ENCODE measurements at places on chromosomes 3 and 15.

DNA sequence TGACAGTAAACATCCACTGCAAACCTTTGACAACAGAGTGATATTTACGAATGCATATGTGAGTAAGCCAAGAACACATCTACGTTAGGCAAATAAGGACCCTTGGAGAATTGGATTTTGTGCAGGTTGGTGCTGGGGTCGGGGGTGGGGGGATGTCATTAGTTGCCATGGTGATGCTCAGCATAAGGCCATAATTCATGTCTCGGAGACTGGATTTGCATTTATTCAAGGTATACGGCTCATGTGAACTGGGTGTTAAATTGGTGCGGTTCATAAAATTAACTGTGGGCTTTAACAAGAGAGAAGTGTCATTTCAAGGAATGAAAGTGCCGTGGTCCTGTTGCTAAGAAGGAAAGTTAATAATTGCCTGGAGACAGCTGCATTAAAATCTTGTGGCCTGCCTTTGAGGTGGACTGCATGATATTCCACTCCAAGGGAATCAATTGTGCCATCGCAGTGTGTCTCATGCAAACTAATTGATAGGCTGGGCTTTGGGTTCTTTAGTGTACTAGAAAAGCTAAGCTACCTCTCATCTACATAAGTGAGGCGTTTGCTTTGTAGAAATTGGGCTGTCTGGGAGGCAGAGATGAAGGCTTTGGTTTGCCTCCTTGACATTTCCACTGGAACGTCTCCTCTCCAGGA is 228.9 kb upstream of the FEZF2 start:
- DNase-seq, result no peak

- no peak for DNase-seq
Observed at GRCh38 chr3:133472242-133472641, 72.4 kb downstream of the BFSP2 start.

- DNase-seq, result no peak
Observed at GRCh38 chr3:43871627-43872245, 181.0 kb downstream of the ABHD5 start.

DNA sequence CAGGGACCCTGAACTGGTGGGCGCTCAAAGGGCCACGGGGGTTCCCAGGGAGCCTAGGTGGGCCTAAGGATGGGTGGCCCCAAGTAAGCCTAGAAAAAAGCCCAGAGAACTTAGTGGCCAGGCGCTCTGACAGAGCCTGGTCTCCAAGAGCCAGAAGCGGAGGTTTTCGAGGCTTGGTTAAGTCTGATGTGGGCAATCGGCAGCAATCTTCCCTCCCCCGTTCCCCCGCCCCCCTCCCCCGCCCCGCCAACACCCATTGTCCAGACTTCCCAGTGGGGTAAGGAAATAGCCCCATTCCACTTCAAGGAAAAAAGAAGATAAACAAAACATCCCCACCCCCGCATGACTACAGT is 6.7 kb downstream of the EOMES start:
- no peak for DNase-seq

DNA sequence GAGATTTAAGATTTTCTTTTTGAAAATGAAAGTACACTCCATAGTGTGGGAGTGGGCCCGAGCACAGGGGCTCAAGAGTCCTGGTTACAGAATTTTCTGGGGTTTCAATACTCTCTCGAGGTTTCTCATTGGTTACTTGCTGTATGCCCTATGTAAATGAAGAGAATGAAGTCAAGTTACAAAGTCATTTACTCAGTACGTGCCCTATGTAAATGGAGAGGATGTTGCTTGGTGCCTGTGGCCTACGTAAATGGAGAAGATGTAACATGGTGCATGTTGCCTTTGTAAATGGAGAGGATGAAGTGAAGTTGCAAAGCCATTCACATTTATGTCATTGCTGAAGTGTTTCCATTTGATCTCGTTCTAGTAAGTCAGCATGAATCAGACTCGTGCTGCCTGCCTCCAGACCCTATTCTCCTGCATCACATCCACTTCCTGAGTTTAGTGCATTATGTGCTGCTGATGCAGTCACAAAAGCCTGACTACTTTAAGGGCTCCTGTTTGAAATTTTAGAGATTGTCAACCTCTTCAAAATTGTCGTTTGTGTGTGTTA is 302.0 kb downstream of the ZBBX start:
- DNase-seq, result no peak

DNA sequence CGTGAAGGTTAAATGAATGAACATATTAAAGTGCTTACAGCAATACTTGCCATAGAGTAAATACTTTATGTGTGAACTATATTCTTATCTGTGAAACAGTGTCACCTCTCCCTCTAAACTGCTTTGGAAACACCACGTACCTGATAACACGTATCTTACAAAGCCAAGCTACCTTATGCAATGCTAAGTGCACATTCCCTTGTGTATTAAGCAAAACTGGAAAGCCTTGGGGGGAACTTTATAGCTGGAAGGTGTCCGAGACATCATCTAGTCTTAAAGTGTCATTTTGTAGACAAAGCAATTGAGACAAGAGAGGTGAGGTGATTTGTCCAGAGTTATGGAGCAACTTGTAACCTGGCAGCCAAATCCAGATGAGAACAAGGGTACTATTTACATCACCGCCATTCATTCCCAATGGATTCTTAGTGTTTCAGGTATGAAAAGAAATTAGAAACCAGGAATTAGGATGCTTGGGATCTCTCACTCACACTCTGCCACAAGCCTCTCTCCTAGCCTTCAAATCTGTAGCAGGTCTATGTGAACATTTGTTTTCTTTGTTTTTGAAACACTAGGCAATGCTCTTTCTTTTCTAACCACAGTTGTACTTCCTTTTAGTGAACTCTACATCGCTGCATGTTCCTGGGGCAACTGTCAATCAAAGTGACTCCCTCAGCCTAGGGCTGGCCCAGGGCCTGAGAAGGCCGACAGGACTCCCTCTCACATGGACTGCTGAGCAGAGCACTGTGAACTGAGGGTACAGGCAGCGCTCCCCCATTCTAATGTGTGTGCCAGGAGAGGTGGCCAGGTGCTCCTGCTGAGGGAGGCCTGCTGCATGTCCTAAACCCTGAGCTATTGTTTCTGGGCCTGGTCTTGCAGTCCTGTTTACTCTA is 13.9 kb upstream of the MGLL start:
- no peak for DNase-seq

DNA sequence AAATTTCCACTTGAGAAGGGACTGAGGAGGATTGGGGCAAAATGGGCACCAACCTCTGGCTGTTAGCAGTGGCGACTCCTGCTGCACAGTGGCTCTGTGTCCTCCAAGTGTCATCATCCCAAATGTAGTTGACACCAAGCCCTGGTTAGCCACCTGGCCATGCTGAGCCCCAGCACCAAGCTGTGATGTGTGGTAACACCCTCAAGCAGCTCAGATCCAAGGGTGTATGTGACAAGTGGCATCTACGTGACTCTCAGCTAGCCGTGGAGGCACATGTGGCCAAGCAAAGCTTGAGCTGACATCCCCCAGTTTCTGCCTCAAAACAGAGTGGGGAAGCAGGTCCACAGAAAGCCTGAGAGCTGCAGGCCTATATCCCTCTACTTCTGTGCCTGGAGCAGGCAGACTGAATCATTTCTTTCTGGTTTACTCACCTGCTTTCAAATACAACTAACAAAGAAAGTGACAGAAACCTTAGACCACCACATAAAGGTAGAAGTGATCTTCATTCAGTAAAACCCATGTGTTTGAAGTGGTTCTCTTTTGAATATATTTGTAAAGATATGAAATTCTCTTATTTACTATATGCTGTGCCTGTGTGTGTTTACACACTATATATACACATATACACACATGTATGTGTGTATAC is 40.0 kb downstream of the FOXP1 start:
- DNase-seq, result no peak

- no peak for DNase-seq
Observed at GRCh38 chr15:63869371-63870042, 35.8 kb upstream of the HERC1 start.

GRCh38 chr3:157125101-157125500 is 34.8 kb downstream of the CCNL1 start:
- no peak for DNase-seq

- DNase-seq, result no peak
Observed at GRCh38 chr15:101470548-101471239, 18.8 kb downstream of the PCSK6 start.

DNA sequence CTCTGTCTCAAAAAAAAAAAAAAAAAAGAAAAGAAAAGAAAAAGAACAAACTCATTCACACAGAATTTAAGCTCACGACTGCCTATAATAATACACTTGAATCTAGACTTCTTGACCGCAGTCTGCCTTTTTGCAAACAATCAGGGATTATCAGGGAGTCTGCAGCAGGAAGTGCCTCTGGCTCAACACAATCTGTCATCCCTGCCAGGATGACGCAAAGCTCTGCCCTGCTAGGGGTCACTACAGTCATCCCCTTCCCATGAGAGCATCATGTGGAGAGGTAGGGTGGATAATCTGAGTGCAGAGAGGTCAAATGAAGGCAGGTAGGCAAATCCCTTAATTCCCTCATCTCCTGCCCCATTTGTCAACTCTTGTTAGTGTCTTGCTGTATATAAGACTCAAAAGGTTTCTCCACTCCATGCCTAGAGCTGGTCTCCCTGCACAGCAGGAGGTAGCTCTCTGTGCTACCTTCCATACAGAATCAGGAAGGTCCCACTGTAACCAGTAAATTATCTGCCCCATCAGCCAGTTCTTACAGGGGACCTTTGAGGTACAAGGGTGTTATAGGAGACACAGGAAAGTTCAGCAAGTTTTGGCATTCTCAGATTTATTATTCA is 4.2 kb downstream of the UBAP1L start:
- DNase-seq, result no peak

- DNase-seq, result no peak
Observed at GRCh38 chr15:38531509-38531908, 33.1 kb downstream of the RASGRP1 start.

- no peak for DNase-seq
Observed at GRCh38 chr3:29186982-29187725, 93.7 kb upstream of the RBMS3 start.

GRCh38 chr3:72629191-72629631 is 219.0 kb downstream of the SHQ1 start:
- no peak for DNase-seq

DNA sequence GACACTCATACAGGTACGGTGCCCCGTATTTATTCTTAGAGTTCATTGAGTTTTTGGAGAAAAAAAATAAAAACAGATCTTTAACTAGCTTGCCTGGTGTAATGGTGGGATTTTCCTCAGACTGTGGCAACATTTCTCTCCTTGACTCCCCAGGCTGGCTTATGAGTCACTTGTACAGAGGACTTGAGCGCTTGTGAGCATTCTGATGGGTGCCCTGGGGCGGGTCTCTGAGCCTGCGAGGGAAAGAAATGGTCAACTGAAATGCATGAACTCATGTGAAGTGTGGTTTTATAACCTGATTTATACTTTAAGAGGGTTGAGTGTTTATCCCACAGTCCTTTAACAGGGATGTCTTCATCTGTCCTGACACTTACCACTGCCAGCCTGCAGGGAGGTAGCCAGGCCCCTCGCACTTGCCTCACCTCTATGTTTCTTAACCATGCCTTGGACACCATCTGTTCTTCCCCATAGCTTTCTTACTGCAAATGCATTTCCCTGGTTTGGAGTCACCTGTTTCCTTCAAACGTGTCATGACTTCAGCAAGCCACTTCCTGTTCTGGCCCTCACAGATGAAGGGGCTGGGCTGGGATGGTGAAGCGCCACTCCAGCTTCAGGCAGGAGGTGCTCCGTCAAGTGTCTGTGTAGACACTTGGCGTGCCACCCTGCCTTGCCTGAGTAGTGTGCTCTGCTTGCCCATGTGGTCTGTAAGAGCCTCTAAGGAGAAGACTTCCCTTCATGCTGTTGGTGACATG is 118.7 kb downstream of the PDE8A start:
- DNase-seq, result no peak

- no peak for DNase-seq
Observed at GRCh38 chr3:72839057-72839456, 9.2 kb downstream of the SHQ1 start.

DNA sequence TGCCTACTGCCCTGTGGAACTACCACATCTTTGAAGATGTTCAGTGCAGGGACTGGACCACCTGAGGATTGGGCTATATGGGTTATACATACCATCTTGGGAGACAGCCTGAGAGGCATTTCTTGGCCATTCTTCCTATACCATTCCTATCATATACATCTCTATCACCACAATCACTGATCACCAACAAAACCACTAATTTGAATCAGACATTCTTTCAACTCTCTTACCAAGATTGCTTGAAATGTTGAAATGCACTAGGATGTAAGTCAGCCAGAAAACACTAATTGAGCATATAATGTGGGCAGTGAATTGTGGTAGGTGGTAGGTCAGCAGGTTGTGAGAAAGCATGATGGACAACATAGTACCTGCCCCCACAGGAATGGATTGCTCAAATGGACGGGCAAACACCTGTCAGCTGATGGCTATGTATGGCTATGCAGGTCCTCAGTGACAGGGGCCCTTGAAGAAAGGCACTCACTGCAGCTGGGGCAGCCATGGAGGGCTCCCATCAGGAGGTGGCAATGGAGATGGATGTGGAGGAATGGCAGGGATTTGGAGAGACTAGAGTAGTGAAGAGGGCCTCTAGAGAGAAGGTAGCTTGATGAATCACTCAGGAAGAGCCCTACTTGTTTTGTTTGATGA is 49.1 kb downstream of the AMOTL2 start:
- DNase-seq, result no peak

DNA sequence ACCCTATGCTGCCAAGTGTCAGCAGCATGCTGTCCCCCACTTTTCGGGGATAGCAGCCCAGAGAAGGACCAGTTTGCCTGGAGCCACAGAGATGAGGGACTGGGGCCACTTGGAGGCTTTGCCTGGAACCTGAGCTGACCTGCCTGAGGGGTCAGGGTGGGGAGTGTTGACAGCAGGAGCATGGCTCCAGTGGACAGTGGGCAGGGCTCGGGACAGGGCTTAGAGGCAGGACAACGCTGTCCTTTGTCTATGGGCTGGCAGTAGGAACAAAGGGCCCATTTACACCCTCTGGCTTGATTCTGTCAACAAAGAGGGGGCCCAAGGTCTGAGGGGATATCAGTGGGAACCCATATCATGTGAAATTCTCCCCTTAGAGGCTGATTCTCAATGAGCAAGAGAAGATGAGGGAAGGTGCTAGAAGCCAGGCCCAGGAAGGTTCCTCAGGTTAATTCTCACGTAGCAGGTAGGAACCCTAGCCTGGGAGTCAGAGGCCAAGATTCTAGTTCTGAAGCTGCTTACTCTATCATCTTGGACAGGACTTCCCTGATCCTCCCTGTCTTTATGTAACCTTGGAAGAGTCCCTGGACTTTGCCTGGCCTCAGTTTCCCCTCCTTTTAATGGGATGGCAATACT is 29.7 kb upstream of the HHATL start:
- no peak for DNase-seq

- no peak for DNase-seq
Observed at GRCh38 chr3:189455641-189456417, 175.4 kb upstream of the TP63 start.

All from T-helper 9 cell (primary cell).